ENCODE measurements at places on chromosomes 7 and 10.

DNA sequence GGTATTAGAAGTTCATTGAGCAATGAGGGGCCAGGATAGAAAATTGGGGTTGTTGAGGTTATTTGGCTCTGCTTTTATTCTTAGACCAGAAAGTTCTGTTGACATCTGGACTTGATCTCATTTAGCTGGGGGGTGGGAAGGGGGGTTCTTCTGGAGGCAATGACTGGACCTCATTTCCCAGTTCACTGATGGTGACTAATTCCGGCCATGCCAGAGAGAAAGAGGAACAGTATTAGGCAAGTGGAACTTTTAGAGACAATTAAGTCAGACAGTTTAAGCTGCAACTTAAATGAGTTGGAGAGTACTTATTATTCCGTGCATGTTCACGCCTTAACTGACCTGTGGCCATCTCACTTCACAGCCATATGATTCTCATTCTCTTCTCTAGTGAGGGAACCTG is 512.5 kb downstream of the REEP3 start:
- no peak for DNase-seq

- DNase-seq = peak; percentile 83
Measured at GRCh38 chr7:130938661-130939060, 204.7 kb upstream of the KLF14 start.

- no peak for DNase-seq
Measured at GRCh38 chr10:87618566-87619423, 40.9 kb upstream of the PAPSS2 start.

DNA sequence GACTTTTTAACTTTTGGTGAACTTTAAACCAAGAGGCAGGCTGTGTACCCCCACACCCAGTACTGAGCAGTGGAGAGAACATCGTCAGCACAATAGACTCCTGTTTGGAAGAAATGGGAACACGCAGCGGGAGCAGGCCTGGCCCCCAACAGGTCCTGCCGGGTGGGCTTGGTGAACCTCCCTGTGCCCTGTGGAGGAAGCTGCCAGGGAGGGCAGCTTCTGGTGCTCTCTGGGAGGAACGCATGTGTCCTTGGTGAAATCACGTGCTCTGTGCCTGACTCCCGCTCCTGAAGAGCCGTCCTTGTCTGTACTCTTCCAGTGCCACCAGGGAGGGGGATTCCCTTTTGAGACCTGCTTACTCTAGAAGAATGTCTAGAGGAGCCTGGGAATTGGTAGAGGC is 31.6 kb downstream of the CHAT start:
- no peak for DNase-seq

- DNase-seq = no peak
Measured at GRCh38 chr10:101774589-101775272, 1.2 kb downstream of the FGF8 start.

- DNase-seq = no peak
Measured at GRCh38 chr7:55484241-55484640, 88.1 kb downstream of the VOPP1 start.
